ENCODE measurements at places on chromosomes 12 and 14.

DNA sequence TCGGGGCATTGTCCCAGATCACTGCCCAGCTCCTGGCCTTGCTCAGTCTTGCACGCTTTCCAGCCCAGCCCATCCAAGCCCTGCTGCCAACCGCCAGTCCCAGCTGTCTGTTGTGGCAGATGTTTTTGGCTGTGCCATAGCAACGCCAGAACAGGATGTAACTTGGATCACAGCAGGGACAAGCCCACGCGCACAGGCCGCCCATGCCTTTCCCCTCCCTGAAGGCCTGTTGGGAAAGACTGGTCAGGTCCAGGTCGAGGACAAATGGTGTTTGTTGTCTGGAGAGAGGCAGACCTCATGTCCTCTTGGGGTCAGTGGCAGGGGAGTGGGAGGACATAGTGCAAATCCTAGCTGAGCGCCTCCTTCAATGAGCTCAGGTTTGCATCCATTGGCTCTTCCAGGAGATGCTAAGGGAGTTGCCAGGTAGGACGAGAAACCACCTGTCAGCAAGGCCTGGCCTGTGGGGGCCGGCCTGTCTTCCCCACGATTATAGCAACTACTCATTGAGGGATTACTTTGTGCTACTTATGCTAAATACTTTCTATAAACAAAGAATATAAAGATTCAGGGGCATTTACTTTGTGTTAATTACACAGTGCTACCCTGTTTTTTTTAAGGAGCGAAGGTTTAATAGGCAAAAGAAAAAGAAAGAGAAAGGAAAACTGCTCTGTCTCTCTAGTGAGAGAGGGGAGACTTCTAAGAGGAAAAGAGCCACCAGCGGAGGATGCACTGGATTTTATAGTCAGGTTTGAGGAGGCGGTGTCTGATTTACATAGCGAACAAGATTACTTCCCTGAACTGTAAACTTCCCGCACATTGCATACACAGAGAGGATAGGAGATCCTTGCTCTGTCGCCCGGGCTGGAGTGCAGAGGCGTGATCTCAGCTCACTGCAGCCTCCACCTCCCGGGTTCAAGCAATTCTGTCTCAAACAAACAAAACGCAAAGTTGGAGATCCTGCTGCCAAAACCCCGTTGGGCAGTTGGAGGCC, 42.8 kb upstream of the CORO1C start:
- DNase-seq, result peak; percentile 52

- DNase-seq, result no peak
Measured at GRCh38 chr12:92898755-92899154, 30.3 kb downstream of the EEA1 start.

- no peak for DNase-seq
Measured at GRCh38 chr14:37665951-37666350, 70.5 kb downstream of the TTC6 start.

DNA sequence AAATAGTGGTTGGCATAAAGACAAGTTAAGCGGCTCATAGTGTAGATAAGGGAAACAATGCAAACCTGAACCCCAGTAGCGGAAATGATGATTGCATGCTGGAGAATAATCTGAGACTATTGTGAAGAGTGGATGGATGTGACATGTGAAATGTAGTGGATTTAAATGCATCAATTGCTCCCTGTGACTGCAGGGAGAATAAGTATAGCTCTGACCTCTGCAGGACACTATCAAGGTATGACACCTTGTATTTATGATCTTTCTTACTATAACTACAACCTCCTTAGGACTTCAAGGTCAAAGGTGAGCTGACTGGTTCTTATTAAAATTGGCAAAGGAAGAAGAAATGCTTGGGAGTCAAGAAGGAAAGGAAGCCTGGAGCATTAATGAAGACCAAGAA, 285.6 kb downstream of the GRIN2B start:
- DNase-seq, result no peak

GRCh38 chr12:42094277-42094676, 50.4 kb downstream of the GXYLT1 start:
- no peak for DNase-seq

- no peak for DNase-seq
Measured at GRCh38 chr14:25484906-25485305, 435.0 kb upstream of the STXBP6 start.

DNA sequence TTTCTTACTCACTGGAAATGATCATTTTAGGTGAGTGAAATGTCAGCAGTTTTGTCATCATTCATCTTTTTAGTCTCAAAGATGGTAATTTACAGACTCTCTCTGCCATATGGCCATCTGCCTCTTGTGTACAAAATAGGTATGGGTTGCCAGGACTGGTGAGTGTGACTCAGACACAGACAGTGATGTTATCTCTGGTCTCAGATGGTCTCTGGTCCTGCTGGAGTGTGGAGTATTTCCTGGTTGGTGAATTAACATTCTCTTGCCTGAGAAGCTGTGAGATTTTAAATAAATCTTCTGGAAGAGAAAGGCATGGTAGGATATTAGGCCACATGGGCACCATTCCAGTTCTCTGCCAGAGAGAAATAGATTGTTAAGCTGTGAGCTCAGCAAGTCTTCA, 207.0 kb downstream of the ATP23 start:
- peak; percentile 39 for DNase-seq

- DNase-seq, result no peak
Measured at GRCh38 chr12:82359115-82359478, 768 bp downstream of the METTL25 start.

GRCh38 chr14:104363891-104364760, 215.4 kb upstream of the C14orf180 start:
- DNase-seq, result no peak

- no peak for DNase-seq
Measured at GRCh38 chr12:52080403-52081251, 1.1 kb downstream of the SMIM41 start.

- no peak for DNase-seq
Measured at GRCh38 chr12:111056618-111057521, 136.5 kb upstream of the MYL2 start.

DNA sequence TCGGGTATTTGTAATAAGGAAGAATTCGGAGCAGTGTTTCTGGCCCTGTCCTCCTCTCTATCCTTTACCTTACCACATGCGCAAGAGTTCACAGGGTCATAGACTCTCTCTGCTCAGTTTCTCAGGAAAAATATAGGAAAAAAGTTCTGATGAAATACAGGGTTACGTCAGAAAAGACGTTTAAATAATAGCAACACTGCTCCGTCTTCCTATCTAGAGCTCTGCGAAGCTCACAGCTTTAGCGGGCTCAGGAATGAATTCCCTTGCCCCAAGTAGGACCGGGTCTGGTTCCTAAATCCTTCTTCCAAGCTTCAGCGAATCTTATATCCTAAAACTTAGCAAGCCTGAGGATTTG, 365 bp downstream of the CCDC59 start:
- DNase-seq, result no peak

- DNase-seq, result no peak
Measured at GRCh38 chr12:45256721-45257120, 40.8 kb downstream of the ANO6 start.

DNA sequence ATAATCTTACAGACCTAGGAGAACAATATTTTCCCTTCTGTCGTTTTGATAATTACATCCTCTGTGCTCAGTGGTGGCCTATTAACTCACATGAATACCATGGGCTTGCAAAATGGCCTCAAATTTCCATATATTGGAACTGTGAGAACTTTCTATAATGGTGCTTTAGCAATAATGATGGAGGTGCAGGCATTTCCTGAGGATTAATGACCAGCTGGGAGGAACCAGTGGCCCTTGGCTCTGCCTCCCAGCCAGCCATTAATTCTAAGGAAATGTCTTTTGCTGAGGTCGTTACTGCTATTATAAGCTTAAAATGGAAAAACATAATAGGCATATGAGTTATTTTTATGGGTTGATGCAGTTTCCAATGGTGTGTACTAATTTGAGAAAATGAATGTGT, 33.6 kb downstream of the HMGA2 start:
- no peak for DNase-seq

DNA sequence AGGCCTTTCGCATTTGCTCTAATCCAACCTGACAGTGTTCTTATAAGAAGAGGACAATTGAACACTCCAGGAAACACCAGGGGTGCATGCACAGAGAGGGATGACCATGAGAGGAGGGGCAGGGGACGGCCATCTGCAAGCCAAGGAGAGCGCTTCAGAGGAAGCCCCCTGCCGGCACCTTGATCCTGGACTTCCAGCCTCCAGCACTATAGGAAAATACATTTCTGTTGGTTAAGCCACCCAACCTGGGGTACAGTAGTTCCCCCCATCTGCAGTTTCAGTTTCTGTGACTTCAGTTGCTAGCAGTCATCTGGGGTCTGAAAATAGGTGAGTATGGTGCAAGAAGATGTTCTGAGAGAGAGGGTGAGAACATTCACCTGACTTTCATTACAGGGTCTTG, 64.7 kb downstream of the CLMN start:
- DNase-seq, result no peak

DNA sequence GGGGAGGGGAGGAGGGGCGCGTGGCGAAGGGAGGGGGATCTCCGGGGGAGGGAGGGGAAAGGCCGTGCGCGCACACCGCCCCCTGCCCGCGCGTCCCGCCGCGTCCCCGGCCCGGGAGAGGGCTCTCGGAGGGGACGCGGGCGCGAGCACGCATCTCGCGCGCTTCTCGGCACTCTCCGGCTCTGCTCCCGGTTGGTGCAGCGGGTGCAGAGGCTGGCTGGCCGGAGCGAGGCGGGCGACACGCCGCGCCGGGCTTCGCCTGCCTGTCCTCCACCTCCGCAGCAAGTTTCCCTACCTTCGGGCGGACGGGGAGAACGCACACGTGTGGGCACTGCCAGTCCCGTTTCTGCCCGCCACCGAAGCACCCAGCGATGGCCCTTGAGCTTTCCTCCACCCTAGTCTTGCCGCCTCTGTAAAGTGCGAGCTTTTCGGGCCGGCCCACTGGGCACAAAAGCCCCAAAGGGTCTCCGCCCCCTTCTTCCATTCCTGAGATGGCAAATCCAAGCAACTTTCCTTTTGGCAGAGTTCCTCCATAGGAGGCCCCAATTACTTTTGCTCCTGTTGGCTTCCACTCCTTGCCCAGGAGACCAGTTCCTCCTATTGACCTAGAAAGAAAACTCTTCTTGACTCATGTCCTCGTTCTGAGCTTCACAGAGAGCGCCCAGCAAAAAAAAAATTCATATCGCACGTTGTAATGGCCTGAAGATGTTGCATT, 363 bp upstream of the CSAD start:
- no peak for DNase-seq

- no peak for DNase-seq
Measured at GRCh38 chr14:99605299-99605961, 1.4 kb upstream of the CCDC85C start.

DNA sequence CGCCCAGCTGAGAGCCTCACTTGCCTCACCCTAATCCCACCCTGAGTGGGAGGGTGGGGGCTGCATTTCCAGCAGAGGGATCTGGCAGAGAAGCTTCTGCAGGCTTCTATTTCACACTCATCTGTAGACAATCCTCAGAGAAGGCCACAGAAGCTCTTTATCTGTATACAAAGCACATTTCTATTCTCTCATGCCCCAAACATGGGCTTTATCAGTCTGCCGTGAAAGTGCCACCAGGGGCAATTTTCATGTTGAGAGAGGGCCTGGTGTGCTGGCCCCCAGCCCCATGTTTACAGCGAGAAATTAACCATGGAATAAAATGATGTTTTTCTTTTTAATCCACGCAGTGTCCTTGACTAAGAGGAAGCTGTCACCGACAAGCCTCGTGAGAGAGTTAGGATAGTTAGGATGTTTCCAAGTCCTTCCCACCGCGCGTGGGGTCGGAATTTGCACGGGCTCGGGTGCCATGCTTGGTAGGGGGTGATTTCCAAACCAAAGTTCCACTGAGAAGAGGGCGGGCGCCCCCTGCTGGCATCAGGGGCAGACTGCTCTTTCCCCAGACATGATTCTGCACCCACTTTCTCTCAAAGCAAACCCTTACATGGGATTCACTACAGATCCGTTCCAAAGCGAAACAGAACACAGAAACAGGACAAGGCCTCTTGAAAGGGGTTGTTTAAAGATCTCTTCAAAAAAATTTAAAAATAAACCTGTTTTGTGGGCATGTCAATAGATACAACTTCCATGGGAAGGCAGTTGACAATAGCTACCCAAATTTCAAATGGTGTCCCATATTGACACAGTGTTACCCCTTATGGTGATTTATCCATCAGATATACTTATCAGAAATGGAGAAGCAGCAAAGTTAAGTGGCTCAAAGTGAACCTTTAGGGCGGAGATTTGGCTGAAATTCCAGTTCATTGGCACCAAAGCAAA, 19.4 kb downstream of the BDKRB1 start:
- DNase-seq, result no peak

- DNase-seq, result no peak
Measured at GRCh38 chr12:32522331-32523221, 123.2 kb downstream of the FGD4 start.

DNA sequence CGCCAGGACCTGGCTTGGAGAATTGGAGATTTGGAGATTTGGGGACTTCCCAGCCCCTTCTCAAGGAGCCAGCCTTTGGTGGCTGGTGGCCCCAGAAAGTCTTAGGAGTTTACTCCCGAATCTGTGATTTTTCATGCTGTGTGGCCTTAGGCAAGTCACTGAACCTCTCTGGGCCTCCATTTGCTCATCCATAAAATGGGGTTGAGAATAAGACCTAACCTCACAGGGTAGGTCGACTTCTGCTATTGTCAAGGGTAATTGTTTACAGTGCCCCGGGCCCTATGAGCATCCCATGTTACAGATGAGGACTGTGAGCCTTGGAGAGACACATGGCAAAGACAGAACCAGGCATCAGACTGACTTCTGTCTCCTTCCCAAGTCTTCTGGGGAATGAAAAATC, 16.2 kb upstream of the TMEM119 start:
- DNase-seq, result no peak

GRCh38 chr12:49924628-49925246, 21.0 kb upstream of the FAIM2 start:
- no peak for DNase-seq

DNA sequence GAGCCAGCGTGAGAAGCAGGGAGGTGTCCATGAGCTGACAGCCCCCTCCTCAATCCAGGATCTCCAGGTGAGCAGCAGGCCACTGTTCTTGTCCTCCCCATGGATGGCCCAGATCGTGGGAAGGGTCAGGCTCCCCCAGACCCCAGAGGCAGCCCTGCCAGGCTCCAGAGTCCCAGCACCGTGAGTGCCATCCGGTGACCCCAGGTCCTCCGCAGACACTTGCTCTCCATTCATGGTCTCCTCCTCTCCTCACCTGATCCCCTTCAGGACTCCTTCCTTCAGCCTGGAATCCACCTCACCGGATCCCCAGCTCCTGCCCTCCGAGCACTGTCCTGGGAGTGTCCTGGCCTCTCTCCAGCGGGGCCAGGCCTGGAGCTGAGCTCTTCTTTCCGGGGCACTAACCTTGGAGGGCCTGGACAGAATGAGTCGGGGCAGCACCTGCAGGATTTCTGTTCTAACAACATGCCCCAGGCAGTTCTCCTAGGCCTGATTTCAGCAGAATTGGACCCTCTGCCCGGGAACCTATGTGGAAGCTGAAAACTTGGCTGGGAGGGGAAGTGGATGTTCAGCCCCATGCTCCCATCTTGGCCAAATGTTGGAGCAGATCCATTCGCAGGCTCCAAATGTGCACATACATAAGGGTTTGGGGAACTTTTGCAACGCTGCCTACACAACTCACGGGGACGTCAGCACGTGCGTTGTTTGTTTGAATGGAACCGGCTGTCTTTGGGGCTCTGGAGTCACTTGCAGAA, 341.6 kb upstream of the SFSWAP start:
- DNase-seq, result no peak

GRCh38 chr12:58293308-58293982, 352.1 kb downstream of the ATP23 start:
- DNase-seq, result no peak

Measured in epithelial cell of proximal tubule (primary cell).